ENCODE measurements at places on chromosomes 4 and X. TPM values are rescaled to one million over a fixed set of nuclear protein-coding genes. Genes with fewer than 3 reads are reported as not detected.
A peak's percentile ranks its signal among the peaks of the same experiment; 100 is the strongest.

DNA sequence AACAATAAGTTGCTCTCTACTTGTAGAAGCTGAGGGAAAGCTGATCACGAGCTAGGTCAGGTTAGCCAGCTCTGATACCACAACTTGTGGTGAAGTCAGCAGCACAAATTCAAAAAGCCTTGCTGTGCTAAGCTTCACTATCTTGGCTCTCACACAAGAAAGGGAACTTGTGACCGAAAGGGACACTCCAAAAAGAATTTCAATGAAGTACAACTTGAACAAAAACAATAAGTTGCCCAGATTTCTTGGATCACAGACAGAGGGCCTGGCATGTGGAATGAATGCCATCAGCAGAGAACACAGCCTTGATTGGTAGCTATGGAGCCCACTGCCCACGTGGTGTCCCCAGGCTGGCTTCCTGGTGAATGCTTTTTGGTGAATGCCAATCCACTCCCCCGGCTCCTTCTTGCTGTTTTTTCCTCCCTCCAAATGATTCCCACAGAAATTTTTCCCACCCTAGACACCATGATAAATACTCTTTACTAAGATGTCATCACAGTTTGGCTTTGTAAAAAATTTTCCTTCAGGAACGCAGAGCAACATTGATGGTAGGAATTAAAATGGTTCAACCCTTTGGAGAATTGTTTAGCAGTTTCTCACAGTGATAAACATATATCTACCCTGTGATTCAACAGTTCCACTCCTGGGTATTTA is 82.6 kb downstream of the ANXA3 start:
- peak; percentile 36 for ATAC-seq

GRCh38 chr4:48924416-48924815 is 17.8 kb upstream of the OCIAD2 start:
- no peak for ATAC-seq

DNA sequence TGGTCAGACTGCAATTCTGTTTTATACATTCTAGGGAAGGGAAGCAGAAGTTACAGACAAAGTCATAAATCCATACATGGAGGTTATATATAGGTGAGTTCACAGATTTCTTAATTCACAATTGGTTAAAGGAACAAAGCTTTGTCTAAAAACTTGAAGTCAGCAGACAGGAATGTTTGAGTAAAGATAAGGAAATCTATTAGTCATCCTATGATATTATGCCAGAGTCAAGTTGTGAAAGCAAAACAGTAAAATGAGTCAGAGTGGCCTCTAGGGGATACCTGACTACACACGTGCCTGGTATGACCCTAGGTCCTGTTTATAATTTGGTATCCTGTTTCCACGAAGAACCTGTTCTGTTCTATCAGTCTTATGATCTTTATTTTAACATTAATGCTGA is 31.5 kb downstream of the ACTRT1 start:
- ATAC-seq: no peak

DNA sequence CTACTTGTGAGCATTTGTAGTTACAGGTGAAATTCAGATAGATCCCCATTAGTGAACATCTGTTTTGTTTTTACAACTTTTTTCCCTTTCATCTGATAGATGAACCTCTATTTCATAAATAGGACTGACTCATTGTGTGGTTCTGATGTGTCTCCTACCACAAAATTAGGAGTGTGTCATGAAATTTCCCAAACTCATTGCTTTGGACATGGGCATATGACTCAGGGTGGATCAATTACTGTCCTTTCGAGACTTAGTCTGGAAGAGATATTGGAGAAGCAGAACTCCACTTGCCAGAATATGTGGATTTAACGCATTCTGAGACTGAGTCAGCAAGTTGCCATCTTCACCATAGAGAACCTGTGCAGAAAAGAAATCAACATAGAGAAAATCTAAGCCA is 53.5 kb upstream of the PCDH10 start:
- no peak for ATAC-seq

DNA sequence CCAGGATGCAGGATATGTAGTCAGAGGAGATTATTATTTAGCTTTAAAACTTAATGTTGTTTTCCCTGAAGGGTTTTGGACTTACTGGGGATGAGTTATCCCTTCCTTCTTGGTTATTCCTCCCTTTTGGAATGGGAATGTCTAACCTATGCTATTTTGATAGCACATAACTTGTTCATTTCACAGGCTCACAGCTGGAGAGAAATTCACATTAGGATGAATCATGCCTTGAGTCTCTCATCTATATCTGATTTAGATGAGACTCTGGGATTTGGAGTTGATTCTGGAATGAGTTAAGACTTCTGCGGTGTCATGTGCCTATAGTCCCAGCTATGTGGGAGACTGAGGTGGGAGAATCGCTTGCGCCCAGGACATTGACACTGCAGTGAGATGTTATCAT is 81.1 kb downstream of the ATP11C start:
- ATAC-seq: no peak

GRCh38 chr4:83217721-83218522 is 66.7 kb downstream of the COQ2 start:
- no peak for ATAC-seq

DNA sequence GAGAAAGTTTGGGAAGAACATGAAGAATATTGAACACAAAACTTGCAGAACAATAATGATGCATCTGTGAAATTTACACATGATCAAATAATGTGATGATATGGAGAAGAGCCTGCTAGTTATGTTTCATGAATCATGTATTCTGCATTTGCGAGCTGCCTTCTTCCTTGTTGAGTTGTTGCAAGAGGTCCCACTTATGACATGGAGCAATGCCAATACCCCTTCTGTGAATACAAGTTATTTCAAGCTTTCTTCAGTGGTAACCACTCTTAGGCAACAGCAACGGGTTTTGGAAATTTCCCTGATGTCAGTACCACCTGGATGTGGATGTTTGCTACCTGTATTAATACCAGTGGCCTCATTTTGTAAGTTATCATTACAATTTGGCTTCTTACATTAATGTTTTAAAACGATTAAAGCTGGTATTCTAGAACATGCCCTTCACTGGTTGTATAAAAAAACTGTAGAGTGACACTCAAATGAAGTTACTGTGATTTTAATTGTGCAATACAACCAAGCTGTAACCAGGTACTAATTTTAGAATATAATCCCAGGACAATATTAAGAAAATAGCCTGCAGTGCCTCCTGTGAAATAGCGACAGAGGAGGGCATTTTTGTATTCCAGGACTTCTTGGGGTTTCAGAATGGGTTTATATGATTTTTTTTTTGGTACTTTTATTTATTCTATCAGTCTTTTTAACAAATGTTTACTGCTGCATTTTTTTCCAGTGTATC is 25.3 kb downstream of the IQCM start:
- ATAC-seq: no peak

DNA sequence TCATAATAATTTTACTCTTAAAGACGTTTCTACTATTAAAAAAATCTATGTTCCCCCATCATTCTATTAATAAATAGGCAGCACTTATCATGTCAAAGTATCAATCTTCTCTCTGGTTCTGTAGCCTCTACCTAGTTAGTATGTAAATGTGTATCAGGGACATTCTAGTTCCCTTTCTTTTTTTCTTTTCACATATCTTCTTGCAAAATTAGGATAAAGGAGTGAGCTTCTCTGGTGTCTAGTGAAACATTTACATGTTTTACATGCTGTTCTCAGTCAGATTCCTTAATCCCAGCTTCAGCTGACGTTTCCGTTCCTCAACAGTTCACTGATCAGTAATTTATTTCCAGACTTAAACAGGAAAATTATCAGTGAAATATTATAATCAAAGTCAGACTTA is 11.8 kb downstream of the PCDH10 start:
- no peak for ATAC-seq

DNA sequence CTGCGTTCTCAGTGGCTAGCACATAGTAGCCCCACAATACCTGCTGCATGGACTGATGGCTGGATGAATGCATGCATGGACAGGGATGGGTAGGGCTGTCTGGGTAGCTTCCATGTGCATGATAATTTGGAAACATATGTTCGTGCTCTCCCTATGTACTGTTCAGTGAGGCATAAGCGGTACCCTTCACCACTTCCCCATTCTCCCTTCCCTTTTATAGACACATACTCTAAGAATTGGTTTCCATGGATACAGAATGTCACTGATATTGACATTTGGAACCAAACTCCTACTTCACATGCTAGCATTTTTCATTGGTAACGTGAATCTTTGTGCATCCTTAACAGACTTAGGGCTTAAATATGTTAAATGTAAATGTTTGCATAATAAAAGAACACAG is 20.4 kb downstream of the USP46 start:
- ATAC-seq: no peak

GRCh38 chr4:2698951-2699505 is 57.1 kb downstream of the TNIP2 start:
- ATAC-seq: no peak

- ATAC-seq: no peak
These were observed 157.4 kb upstream of the PDE5A start for GRCh38 chr4:119785963-119786362.

Gene PIR
- 30.4 TPM for total RNA-seq

Gene SLC30A9
- 39.4 TPM for total RNA-seq

Gene PASD1
- not detected for total RNA-seq

Gene MCF2
- total RNA-seq: 1.1 TPM
